GM04503 (cell line): ENCODE measurements at places on chromosomes 7 and 10.

GRCh38 chr10:114962441-114962840 lies 24.4 kb downstream of the TRUB1 start:
- no peak for DNase-seq

DNA sequence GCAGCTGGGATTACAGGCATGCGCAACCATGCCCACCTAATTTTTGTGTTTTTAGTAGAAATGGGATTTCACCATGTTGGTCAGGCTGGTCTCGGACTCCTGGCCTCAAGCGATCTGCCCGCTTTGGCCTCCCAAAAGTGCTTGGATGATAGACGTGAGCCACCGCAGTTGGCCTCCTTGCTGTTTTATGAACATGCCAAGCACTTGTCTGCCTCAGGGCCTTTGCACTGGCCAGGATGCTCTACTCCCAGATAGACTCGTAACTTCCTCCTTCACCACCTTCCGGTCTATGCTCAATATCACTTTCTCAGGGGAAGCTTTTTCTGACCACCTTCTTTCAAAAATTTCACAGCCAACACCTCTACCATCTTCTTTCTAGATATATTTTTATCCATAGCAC lies 6.3 kb downstream of the SLC26A5 start:
- DNase-seq: no peak

GRCh38 chr10:63573068-63573697 lies 52.0 kb downstream of the REEP3 start:
- no peak for DNase-seq

DNA sequence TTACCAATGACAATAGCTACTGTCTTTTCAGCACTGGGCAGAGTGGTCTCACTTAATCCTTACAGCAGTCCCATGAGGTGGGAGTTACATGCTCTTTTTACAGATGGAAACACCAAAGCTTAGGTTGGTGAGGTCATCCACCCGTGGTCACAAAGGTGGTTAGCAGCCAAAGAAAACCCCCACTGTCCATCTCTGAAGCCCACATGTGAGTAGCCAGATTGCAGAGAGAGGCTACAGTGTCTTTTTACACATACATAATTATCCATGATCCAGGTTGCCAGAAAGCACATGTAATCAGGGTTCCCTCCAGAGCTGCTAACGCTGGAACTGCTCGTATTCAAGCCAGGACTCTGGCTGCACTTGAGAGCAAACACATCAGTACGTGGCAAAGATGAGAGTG lies 24.6 kb upstream of the ANKRD2 start:
- DNase-seq: no peak

DNA sequence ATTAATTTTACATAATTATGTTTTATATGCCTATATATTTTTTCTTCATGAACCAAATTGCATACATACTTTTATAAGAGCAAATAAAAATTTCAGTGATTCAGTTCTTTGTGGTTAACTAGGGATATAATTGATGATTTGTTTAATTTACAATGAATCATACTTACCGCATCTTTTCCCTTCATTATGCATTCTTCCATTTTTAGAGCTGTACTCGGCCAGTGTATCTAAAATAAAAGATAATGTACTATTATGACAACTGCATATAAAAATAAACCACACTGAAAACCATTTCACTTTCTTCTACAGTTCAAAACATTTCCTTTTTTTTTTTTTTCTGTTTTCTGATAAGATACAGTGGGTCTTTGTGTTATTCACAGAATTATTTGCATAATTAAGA lies 179.9 kb downstream of the SEMA3E start:
- DNase-seq: peak; percentile 15
